Stimulated activated CD4-positive, alpha-beta T cell treated with anti-CD3 and anti-CD28 coated beads, TNF-alpha, amount 100 ng/mL, for 24 hours (primary cell): ENCODE measurements at places on chromosomes 16 and 17.

DNA sequence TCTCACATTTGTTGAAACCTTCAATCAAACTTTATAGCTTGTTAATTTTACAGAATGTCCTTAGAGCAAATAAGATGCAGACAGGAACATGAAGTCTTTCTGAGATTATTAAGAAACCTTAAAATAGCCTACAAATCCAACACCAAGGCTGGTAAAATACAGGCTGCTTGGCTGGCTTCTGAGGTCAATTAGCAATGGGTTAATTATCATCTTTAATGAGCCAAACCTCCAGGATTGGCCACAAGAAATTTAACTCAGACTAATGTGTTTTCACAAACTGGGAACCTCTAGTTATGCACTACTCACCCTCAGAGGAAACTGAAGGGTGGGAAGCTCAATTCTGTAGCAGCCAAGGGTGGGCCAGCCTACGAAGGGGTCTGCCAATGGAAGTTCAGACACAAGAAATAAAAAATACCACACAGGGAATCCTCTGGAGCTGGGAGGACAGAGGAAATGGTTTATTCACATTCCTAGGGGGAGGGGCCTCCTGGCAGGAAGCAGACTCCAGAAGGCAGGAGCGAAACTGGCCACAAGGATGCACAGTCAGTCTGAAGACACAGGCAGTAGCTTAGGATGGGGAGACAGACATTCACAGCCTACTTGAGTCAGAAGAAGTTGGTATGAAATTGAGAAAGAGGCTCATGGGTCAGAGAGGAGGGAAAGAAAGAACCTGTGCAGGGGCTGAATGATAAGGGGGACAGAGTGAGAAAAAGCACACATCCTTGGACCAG is 36.1 kb downstream of the HIC1 start:
- no peak for DNase-seq

DNA sequence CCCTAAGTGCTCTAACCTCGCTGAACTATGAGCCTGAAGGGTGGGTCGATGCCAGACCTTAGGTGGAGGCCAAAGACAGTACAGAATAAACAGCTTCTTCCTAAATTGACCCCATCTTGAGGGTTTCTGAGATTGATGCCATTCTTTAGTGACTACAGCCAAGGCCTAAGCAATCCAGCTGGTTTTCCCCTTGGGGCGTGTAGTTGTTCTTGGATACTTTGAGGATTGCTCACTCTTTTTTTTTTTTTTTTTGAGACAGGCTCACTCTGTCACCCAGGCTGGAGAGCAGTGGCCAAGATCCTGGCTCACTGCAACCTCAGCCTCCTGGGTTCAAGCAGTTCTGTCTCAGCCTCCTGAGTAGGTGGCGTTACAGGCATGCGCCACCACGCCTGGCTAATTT is 2.0 kb downstream of the OVCA2 start:
- DNase-seq, result no peak

DNA sequence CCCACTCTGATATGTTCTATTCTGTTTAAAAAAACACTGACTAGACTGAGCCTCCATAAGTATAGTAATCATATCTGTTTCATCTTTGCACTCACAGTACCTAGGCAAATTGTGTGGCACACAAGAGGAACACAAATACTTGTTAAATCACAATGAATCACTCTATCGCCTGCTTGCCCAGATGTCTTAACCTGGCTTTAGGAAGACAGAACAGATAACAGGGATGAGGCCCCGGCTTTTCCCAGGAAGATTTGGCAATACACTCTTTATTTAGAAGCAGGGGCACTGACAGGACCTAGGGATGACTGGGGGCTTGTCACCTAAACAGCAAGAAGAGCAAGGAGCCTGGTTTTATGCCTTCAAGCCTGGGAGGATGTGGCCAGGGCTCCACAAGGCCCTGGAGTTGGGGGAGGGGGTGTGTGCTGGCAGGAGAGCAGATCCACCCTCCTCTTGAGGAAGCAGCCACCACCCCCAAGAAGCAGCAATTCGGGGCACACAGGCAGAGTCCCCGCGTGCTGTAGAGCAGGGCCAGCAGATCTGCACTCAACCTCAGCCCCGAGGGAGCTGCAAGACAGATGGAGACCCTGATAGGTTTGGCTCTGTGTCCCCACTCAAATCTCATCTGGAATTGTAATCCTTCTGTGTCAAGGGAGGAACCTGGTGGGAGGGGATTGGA is 41.0 kb upstream of the KSR1 start:
- no peak for DNase-seq

GRCh38 chr17:7717756-7718350 is 309 bp downstream of the DNAH2 start:
- DNase-seq, result no peak

- DNase-seq, result no peak
Observed at GRCh38 chr17:44387804-44388203, 1.6 kb downstream of the ITGA2B start.

- DNase-seq, result no peak
Observed at GRCh38 chr17:67491009-67491680, 114.1 kb downstream of the PITPNC1 start.

GRCh38 chr16:1199347-1200013 is 25.6 kb downstream of the TPSG1 start:
- DNase-seq, result no peak
